Sciatic nerve (tissue), 2 donors: ENCODE measurements at places on chromosomes 5 and 9.

DNA sequence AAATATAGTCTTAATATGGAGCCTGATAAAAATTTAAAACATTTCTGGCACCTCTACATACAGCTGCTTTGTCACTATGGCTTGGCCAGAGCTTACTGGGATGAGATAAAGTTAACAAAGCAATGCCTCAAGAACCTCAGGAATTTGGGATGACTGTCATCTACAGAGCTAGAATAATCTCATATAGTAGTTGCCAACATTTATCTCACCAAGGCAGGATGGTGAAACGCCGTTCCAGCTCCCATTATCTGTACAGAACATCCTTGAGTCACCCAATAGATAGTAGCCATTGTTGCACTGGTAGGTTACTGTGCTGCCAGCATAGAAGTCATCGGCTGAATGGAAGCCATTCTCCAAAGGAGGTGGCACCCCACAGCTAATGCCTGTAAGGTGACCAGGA is 94.6 kb upstream of the TXNDC8 start:
- no peak for DNase-seq

DNA sequence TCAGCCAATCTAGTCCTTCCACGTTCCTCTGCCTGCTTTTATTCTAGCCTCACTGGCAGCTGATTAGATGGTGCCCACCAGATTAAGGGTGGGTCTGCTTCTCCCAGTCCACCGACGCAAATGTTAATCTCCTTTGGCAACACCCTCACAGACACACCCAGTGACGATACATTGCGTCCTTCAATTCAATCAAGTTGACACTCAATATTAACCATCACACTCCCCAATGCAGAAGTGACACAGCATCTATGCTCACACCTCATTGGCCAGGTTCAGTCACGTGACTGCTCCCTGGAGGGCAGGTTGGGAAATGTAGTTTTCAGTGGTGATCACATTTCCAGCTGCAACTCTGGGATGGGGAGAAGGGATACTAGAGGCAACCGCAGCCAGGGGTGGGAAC is 13.0 kb downstream of the SUSD3 start:
- no peak for DNase-seq

GRCh38 chr5:17227868-17228267 is 10.4 kb downstream of the BASP1 start:
- no peak for DNase-seq

DNA sequence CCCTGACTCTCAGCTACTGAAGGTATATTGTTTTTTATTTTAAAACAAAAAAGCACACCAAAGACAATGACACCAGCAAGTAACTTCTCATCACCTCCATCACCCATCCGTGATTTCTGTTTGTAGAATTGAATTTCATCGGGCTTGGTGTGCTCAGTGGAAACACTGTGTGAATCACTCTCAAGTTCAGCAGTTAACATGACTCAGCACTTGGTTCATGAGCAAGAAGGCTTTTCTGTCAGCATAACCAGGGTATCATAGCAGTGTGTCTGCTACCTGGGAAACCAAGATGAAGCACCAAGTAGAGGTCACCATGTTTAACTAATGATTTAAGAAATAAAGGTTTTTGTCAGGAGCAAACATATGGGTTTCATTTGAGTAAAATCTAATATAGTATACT is 123.7 kb downstream of the INSYN2B start:
- no peak for DNase-seq

- no peak for DNase-seq
These were observed 117.9 kb upstream of the DAB2 start for GRCh38 chr5:39542511-39543285.

DNA sequence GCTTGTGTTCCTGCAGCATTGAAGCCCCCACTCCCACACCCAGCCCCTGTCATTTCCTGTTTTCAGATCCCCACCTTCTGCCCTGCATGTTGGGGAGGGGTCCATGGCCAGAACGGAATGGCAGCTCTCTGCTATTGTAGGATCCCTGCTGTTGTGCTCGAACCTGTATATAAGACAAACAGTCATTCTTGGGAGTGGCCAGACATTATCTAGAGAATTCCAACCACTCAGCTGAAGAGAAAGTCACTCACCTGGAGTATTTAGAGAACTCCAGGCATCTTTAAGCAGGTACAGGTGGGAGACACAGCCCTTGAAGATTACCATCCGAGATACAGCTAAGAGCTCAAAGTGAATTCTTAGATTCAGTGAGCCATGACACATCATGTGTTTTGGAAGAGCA is 96.1 kb downstream of the C9orf152 start:
- DNase-seq = no peak

- DNase-seq = no peak
These were observed 11.9 kb upstream of the PGGT1B start for GRCh38 chr5:115274584-115274983.

DNA sequence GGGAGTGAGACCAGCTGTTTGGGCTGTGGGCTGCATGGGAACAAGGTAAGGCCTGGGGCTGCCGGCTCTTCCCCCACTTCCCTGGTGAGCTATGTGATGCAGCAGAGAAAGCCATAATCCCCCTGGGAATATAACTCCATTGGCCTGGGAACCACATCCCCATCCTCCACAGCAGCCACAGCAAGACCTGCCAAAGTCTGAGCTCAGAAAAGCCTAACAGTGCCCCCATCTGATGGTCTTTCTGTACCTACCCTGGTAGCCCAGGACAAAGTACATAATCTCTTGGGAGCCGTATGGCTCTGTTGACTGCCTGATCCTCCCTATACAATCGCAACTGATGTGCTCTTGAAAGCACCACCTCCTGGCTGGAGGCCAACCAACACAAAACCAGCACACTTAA is 432.6 kb downstream of the CDH18 start:
- DNase-seq = no peak

GRCh38 chr9:8188723-8189407 is 389.3 kb upstream of the DMAC1 start:
- no peak for DNase-seq

GRCh38 chr9:84490206-84490841 is 149.8 kb upstream of the SLC28A3 start:
- no peak for DNase-seq

DNA sequence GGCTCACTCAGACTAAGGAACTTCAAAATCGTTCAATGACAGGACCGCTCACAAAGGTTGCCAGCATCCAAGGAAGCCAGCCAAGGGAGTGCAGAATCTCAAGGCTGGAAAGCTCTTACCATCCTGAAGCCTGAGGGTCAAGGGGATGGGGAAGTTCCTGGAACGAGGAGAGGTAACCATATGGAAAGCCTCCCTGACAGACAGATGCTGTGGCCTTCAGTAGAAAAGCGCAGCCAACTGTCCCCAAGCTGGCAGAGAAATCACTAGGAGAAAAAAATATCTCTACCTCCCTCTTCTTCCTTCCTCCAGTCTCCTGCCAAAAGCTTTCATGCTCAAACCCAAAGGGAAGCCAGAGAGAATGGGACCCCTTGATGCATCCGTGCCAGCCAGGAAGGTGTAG is 90.5 kb upstream of the RANBP3L start:
- DNase-seq = no peak

- DNase-seq = no peak
These were observed 163.2 kb downstream of the TRIO start for GRCh38 chr5:14306329-14306815.

- no peak for DNase-seq
These were observed 83.3 kb upstream of the CCDC112 start for GRCh38 chr5:115379622-115380344.

GRCh38 chr9:111679199-111679598 is 17.8 kb downstream of the GNG10 start:
- no peak for DNase-seq

- DNase-seq = no peak
These were observed at the start of gene PHYHD1 for GRCh38 chr9:128920381-128921058. TSS of gene PHYHD1 (plus strand) at chr9:128920982. CDS start at chr9:128922324, 1,342 bp downstream.

GRCh38 chr5:4740156-4740555 is 400.0 kb upstream of the ADAMTS16 start:
- DNase-seq = no peak

DNA sequence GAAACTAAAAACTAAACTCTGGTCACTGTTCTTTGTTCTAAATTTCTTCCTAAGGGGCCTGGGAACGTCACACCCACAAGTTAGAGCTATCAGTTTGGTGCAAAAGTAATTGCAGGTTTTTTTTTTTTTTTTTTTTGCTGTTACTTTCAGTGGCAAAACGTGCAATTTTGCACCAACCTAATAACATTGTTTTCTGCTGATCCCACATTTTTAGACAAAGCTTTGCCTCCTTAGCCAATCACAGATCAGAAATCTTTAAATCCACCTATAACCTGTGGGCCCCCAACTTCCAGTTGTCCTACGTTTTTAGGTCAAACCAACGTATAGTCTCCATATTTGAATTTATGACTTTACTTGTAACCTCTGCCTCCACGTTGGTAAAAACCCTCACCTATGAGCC is 11.1 kb upstream of the MED10 start:
- DNase-seq = no peak

DNA sequence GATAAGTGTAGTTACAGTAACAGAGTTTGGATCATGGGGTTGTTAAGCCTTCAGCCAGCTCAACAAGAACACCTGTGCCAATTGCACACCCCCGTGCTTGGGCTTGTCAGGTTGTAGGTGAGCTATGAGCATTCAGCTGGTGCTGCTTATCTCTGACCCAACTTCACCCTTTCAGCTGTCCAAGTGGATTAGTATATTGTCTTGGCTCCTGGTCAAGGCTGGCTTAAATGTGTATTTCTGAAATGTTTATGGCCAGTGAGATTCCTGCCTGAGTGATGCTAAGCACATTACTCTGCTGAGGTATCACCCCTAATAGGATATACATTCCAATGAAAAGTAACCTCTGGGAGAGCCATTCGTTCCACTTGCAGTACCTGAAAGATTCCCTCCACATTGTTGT is 44.2 kb upstream of the LMNB1 start:
- DNase-seq = no peak

DNA sequence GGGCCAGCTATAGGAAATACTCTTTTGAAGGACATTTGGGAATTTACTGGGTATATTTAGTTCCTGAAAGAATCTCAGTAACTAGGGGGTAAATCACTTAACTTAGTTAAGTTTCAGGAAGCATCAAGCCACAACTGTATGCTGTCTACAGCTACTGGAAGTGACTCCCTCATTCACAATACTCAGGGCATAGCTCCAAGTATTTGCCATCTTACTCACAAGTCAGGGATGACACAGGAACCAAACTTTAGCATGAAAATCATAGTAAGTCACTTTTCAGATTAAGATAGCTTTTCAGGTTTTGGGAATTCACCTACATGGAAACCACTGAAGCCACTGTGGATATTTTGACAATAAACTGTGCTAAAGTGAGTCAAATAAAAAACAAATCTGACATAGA is 242.4 kb upstream of the ATP10B start:
- DNase-seq = no peak
